ENCODE measurements at places on chromosomes 12 and 14.

DNA sequence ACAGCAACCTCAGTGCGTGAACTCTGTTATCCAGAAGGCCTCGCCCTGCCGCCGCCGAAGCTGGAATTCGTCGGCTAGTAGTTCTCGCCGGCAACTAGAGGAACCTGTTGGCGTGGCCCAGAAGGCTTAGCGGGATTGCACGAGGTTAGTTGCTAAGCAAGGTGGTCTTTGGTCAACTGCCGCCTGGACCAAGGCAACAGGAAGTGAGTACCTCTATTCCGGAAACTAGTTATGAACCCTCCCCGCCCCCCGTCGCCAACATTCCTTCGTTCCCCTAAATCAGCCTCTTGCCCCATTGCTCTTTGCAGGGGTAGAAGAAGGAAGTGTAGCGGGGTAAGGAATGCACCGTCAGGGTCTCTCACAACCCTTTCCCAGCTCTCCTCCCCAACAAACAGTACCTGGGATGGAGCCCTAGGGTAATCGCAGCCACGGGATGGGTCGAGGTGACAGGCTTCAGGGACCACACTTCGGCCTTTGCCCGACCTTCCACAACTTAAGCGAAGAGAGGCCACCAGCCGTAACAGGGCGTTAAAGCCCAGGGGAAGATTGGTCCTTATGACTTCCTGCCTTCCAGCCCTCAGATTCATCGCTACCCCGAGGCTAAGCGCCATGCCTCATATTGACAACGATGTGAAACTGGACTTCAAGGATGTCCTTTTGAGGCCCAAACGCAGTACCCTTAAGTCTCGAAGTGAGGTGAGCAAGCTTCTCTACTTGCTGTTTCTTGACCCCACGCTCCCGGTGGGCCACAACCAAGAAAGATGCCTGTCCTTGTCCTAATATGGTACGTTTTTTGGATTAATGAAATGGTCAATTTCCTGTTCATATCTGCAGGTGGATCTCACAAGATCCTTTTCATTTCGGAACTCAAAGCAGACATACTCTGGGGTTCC, at the start of gene GMPR2:
Gene GMPR2, plus strand, starts transcription at position 285 of the 893 bp plus-strand sequence. Its CDS starts 325 bp downstream, at position 610.
- peak; percentile 32 for DNase-seq

- no peak for DNase-seq
Measured at GRCh38 chr14:74702293-74702692, 10.6 kb downstream of the AREL1 start.

GRCh38 chr12:84161296-84161695, 751.3 kb downstream of the SLC6A15 start:
- DNase-seq: no peak

DNA sequence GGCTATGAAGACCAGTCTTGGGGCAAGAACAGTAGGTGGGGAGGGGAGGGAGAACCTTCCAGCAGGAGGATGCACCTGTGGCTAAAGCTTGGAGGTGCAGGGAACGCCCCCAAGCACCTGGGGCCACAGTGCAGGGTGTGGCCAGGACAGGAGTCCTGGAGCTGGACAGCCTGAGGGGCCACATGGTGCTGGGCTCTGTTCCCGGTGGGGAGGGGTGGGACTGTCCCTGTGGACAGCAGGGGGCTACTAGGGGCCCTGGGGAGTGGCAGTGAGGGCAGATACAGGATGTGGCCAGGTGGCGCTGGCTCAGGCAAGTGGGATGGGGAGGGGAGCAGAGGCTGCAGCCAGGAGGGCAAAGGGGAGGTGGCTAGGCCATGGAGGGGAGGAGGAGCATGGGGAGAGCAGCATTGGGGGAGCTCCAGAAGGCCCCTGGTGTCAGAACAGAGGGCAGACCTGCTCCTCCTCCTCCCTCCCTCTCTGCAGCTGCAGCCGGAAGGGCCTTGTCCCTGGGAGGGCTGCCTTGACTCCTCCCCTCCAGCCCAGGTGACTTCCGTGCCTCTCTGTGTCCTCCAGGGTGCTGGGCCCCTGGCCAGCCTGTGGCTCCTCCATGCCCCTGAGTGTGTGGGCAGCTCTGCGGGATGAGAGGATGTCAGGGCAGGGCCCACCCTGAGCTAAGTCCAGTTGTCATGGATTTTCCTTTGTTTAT, 68.4 kb upstream of the DLK1 start:
- no peak for DNase-seq

- DNase-seq: no peak
Measured at GRCh38 chr14:66066981-66067776, 419.0 kb upstream of the CCDC196 start.

GRCh38 chr12:62862259-62862881, 72.6 kb downstream of the PPM1H start:
- DNase-seq: no peak

Data from suppressor macrophage treated with lipopolysaccharide for 4 hours (primary cell).